GM18507 (cell line): ENCODE measurements at places on chromosomes 6 and 20.
A peak's percentile ranks its signal among the peaks of the same experiment; 100 is the strongest.

DNA sequence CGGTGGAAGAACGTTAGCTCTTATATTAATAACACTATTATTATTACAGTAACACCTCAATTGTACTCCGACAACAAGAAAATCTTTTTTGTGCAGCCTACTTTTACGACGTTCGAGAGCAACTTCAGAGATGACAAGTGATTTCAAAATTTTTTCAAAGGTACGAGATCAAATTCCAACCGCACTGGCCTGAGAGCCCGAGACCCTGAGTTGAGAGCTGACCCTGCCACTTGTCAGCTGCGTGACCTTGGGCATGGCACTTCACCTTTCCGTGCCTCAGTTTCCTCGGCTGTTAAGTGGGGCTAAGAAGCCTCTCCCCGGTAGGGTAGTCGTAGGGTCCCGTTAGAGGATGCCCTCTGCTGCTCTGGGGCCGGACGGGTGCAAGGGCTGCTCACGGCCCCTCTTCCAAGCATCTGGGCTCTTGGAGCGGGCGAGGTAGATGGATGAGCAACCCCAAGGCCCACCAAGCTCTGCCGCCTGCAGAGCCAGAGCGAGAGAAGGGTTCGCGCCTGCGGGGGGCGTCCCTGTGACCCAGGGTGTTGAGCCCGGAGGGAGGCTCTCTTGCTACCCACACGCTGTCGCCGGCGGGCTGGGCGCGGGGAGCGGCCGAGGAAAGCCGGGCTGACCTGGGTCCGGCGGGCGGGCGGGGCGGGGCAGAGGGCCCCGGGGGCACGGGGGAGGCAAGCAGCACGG, 510 bp downstream of the NDRG3 start:
- DNase-seq: no peak

DNA sequence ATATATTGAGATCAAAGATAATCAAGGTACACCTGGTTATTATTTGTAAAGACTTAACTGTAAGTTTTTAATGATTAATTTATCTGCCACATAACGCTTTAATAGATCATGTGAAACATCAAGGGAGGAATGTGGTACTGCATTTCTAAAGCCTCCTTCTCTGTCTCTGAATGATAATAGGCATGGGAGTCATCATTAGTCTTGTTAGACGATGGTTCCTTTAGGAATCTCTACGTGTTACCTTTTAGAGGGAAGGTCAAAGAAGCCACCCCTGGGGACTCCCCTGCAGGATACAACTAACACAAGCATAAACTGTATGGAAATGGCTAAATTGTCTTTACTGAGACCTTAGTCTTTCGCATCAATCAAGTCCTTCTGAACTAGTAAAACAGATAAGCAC, 173.6 kb upstream of the MCHR2 start:
- DNase-seq: no peak

GRCh38 chr6:107419733-107420132, 39.6 kb downstream of the PDSS2 start:
- no peak for DNase-seq

- DNase-seq: no peak
Observed at GRCh38 chr6:91193446-91193845, 606.6 kb upstream of the MAP3K7 start.

GRCh38 chr20:11063444-11063843, 389.6 kb upstream of the JAG1 start:
- no peak for DNase-seq

- peak; percentile 25 for DNase-seq
Observed at GRCh38 chr20:59087829-59088433, 45.3 kb upstream of the PRELID3B start.

GRCh38 chr6:6851059-6851948, 256.5 kb upstream of the RREB1 start:
- no peak for DNase-seq

DNA sequence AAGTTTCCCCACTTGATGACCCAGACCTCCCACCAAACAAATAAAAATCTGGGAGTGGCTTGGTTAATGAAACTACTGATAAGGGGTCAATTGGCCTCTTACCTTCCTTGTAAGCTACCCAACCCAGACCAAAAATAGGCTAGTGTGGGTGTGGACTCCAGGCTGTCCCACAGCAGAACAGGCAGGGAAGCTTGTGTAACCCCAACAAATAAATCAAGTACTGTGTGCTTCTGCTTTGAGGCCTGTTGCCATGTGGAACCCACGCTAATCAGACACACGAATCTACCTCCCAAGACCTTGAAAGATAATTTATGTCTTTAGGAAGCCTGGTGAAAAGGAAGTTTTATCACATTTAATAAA, 33.7 kb upstream of the PAQR8 start:
- no peak for DNase-seq

DNA sequence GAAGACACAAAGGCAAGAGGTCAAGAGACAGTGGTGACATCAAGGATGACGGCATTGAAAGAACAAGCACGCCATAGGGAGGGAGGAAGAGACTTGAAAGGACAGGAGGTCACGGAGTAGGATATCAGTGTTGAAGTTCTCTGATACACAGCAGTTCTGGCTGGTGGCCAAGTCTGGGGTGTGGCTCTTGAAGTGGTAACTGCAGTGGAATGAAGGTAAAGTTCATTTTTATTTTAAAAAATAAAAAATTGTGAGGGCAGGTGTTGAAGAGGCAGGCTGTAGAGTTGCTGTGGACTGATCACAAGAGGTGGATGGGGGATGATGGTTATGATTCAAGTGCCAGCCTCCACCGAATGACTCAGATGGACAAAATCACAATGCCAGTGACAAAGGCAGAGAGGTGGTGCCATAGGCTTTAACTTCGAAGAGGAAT, 53.2 kb upstream of the BMP2 start:
- no peak for DNase-seq

DNA sequence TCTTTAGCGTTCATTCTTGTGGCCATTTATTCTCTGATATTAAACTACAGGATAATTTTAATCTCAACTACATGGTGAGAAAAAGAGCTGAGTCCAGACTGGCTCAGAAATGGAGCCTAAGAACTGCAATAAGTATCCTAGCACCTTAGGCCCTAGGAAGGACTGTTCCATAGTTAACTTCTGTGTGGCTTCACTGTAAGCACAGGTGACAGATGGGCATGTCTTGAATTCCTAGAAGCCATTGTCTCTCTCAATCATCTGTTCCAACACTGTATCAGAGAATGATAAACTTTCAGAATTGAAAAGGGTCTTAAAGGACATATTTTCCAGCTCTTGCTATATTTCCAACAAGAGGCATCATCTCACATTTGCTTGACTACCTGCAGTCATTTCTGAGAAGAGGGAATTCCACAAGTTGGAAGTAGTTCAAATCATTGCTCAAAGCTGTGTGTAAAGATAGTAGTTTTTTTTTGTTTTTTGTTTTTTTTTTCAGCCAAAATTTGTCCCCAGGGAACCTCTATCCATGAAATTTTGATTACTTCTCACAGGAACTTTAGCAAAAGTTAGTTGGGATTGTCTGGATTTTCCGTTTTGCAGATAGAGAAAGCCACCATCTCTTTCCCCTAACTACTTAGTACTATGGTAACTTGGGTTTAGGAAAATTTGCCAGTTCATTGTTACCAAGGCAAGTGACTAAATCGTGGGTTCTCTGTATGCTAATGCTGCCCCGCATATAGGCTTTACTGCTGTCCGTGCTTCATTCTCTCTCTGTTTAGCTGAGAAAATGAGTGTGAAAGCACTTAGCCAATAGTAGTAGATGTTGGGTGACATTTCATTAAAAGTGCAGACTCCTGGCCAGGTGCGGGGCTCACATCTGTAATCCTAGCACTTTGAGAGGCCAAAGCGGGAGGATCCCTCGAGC, 47.2 kb downstream of the KCNS1 start:
- no peak for DNase-seq

- no peak for DNase-seq
Observed at GRCh38 chr6:146856296-146856695, 257.5 kb downstream of the ADGB start.

DNA sequence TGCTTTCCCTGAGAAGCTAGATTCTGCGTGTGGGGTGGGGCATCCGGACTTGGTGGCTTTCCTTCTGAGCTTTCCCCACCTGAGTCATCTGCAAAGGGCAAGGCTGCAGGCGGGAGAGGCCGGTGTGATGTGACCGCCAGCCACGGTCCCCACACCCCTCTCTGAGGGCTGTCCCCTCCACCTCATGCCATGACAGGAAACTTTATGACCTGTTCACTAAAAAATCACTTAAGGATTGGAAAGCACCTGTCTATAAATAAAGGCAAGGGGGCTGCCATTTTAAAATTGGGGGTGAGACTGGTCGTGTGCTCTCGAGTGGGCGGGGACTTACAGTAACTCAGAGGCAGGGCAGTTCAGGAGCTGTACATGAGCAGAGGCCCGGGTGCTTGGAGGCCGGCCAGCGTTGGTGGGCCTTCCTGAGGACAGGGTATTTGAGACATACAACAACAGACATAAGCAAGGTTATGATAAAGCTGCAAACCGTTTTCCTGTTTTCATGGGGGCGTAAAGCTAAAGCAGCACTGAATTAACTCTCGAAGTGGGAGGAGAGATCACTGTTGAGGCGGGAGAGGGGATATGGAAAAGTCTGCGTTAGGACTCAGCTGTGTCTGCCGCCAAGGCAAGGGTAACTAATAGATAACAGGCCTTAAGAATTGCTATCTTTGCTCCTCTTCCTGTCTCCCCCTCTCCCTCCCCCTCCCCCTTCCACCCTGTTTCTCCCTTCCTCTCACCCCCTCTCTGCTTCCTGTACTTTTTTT, 16.1 kb upstream of the SERPINB1 start:
- no peak for DNase-seq

GRCh38 chr6:123965894-123966293, 162.2 kb downstream of the NKAIN2 start:
- no peak for DNase-seq
